Psoas muscle (tissue), 8 donors: ENCODE measurements at places on chromosomes 13 and 19. TPM values are rescaled to one million over a fixed set of nuclear protein-coding genes. Genes with fewer than 3 reads are reported as not detected.

- H3K36me3 ChIP-seq, result peaks cover 98% of the 10 kb centered on the region
- H3K27me3 ChIP-seq, result no peaks in the 10 kb centered on the region
- H3K4me1 ChIP-seq, result no peaks in the 10 kb centered on the region
- H3K4me3 ChIP-seq, result no peak overlapping the region
Measured at GRCh38 chr13:77184455-77184854, 142.4 kb downstream of the MYCBP2 start.

GRCh38 chr19:49333811-49334288 is 1.4 kb upstream of the CD37 start:
- H3K27ac ChIP-seq, result no peak overlapping the region
- no peak for DNase-seq
- H3K27me3 ChIP-seq, result no peaks in the 10 kb centered on the region
- no peaks in the 10 kb centered on the region for H3K36me3 ChIP-seq

- H3K36me3 ChIP-seq, result no peaks in the 10 kb centered on the region
- peaks cover 73% of the 10 kb centered on the region for H3K4me1 ChIP-seq
- peak; percentile 83 for DNase-seq
- no peaks in the 10 kb centered on the region for H3K27me3 ChIP-seq
- H3K27ac ChIP-seq, result peak overlapping the region; percentile 90
Measured at GRCh38 chr19:2167896-2168618, 4.3 kb downstream of the DOT1L start.

The FTL gene
- total RNA-seq, result 802 TPM

DNA sequence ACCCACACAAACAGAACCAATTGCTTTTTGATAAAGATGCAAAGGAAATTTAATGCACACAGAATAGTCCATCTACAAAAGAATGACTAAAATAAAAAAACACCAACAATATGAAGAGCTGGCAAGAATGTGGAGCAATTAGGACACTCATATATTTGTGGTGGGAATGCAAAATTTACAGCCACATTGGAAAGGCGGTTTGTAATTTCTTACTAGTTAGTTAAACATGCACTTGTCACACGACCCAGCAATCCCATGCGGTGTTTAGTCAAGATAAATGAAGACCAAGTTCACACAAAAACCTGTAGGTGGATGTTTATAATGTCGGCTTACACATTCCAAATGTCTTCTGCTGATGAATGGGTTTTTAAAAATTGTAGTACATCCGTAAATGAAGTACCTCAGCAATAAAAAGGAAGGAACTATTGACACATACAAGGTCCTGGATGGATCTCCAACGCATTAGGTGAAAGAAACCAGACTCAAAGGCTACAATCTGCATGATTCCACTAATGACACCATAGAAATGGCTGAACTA is 5.2 kb downstream of the GRTP1 start:
- H3K27me3 ChIP-seq, result no peaks in the 10 kb centered on the region
- DNase-seq, result no peak
- no peak overlapping the region for H3K4me3 ChIP-seq
- peaks cover 12% of the 10 kb centered on the region for H3K36me3 ChIP-seq

- no peaks in the 10 kb centered on the region for H3K36me3 ChIP-seq
- H3K4me3 ChIP-seq, result peak overlapping the region; percentile 47
- H3K27me3 ChIP-seq, result no peaks in the 10 kb centered on the region
- H3K4me1 ChIP-seq, result peaks cover 6% of the 10 kb centered on the region
- DNase-seq, result peak; percentile 87
Measured at GRCh38 chr19:12847159-12848139, 9.1 kb downstream of the MAST1 start.

DNA sequence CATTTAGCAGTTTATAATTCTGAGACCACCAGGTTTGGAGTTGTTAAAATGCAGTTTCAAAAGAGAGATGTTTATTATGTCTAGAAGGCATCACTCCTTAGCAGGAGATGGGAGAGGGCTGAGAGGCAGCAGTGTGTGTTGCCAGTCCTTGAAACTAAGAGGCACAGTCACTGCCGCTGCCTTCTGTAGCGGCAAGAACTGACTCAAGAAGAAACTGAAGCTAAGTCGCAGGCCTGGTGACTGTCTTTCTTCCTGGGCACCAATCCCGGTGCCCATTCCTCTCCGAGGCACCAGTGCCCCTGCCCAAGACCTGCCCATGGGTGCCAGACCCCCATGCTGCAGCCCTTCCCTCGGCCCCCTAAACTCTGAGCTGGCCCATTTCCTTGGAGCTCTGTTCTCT is 20.1 kb downstream of the N4BP2L1 start:
- H3K4me3 ChIP-seq, result no peak overlapping the region
- no peak for DNase-seq
- no peaks in the 10 kb centered on the region for H3K27me3 ChIP-seq
- H3K4me1 ChIP-seq, result no peaks in the 10 kb centered on the region
- no peak overlapping the region for H3K27ac ChIP-seq
- peaks cover 23% of the 10 kb centered on the region for H3K36me3 ChIP-seq

DNA sequence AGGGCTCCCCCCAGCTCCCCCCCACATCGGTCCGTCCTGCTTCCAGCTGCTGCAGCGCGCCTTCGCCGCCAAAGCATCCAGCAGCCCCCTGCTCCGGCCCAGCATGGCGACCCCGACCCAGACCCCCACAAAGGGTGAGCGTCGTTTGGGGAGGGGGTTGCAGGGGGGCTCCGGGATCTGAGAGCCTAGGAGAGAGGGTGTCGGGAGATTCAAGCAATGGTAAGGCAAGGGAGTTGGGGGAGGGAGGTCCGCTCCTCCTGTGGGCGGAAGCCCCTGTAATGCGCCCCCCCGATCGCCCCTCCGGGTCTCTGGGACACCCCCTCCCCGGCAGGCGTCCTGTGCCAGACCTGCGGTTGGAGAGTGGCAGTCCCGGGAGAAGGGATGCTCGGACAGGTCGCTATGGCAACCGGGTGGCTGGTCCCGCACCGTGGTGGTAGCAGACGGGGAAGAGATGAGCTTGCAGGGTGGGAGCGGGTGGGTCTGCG is at the start of gene FXYD7:
Gene FXYD7, plus strand, starts transcription at position 25 of the 485 bp plus-strand sequence. Its CDS starts 79 bp downstream, at position 104.
- no peak within 1 kb of the TSS for H3K4me3 ChIP-seq
- no peak within 1 kb of the TSS for H3K27ac ChIP-seq
- H3K27me3 ChIP-seq, result no peaks in the 10 kb centered on the region

- H3K4me1 ChIP-seq, result no peaks in the 10 kb centered on the region
- no peaks in the 10 kb centered on the region for H3K27me3 ChIP-seq
- no peaks in the 10 kb centered on the region for H3K36me3 ChIP-seq
- H3K4me3 ChIP-seq, result no peak overlapping the region
- no peak for DNase-seq
Measured at GRCh38 chr13:91074091-91074490, 273.4 kb upstream of the MIR17HG start.

The C19orf85 gene
- not detected for total RNA-seq

The NTF4 gene
- 4.8 TPM for total RNA-seq

DNA sequence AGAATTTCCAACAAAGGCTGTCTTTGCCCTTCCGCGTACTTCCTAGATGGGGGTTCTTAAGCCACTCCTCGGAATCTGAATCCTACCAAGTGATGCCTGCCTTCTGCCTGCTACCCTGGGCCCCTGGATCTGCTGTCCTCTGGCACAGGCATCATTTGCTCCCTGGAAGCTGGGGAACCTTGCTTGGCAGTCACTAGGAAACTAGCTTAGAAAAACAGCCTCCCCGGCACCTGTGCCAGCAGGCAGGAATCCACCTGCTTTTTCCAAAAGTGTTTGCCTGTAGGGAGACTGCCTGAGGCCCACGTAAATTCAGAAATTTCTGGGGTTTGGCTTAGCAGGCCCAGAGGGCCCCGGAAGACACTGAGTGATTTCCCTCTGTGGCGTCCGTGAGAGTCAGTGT is 442.4 kb downstream of the TSHZ3 start:
- H3K4me1 ChIP-seq, result no peaks in the 10 kb centered on the region
- no peak overlapping the region for H3K4me3 ChIP-seq
- no peaks in the 10 kb centered on the region for H3K27me3 ChIP-seq
- no peak overlapping the region for H3K27ac ChIP-seq
- DNase-seq, result no peak

- no peaks in the 10 kb centered on the region for H3K4me1 ChIP-seq
- no peaks in the 10 kb centered on the region for H3K36me3 ChIP-seq
- H3K27me3 ChIP-seq, result no peaks in the 10 kb centered on the region
- no peak overlapping the region for H3K4me3 ChIP-seq
Measured at GRCh38 chr19:31092274-31092673, 257.0 kb downstream of the TSHZ3 start.

The PALM3 gene
- not detected for total RNA-seq

DNA sequence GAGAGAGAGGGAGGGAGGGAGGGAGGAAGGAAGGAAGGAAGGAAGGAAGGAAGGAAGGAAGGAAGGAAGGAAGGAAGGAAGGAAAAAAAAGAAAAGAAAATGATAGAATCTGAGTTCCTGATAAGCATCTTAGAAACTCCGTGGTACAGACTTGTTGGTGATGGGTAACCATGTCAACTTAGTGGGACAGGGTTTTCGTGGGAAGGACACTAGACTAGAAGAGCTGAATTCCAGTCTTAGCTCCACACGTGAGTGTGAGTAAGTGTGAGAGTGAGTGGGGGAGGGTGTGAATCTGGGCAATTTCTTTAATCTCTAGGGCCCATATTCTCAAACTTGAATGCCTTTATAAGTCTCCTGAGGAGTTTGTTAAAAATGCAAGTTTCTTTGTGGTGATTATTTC is 35.0 kb downstream of the PABPC3 start:
- H3K36me3 ChIP-seq, result no peaks in the 10 kb centered on the region
- H3K4me1 ChIP-seq, result no peaks in the 10 kb centered on the region
- no peak overlapping the region for H3K27ac ChIP-seq
- no peak for DNase-seq
- no peaks in the 10 kb centered on the region for H3K27me3 ChIP-seq

DNA sequence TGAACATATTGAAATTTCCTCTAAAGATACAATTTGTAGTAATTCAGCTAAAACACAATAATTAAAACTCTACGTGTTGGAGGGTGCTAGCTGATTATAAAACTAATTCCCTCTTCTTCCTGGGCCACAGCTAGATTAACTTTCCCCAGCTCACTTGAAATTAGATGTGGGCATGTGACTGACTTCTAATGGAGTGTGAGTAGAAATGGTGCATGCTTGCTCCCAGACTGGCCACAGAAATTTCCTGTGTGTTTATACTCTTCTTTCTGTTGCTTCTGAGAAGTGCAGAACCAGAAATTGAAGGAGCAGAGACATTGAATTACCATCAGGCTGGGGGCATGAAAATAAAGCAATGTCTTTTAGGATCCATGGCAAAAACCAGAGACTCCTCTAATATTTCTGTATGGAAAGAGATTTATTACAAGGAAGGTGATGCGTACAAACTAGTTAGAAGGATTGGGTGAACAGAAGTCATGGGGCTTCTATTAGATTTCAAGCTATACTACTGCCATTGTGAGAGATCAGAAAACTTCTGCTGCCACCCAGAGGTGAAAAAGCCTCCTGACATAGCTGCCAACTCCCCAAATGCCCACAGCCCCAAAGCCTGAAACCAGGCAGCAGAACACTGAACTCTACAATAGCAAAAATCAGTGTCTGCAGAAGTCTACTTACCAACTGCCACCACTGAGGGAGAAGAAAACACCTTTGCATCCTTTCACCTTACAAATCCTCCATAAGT is 379.2 kb upstream of the MIR17HG start:
- no peaks in the 10 kb centered on the region for H3K4me1 ChIP-seq
- H3K36me3 ChIP-seq, result no peaks in the 10 kb centered on the region
- no peak overlapping the region for H3K4me3 ChIP-seq
- DNase-seq, result no peak
- no peak overlapping the region for H3K27ac ChIP-seq

GRCh38 chr19:35872180-35872579 is 3.8 kb downstream of the APLP1 start:
- no peak for DNase-seq
- H3K36me3 ChIP-seq, result no peaks in the 10 kb centered on the region
- H3K27ac ChIP-seq, result no peak overlapping the region

The CEACAM8 gene
- total RNA-seq, result not detected

DNA sequence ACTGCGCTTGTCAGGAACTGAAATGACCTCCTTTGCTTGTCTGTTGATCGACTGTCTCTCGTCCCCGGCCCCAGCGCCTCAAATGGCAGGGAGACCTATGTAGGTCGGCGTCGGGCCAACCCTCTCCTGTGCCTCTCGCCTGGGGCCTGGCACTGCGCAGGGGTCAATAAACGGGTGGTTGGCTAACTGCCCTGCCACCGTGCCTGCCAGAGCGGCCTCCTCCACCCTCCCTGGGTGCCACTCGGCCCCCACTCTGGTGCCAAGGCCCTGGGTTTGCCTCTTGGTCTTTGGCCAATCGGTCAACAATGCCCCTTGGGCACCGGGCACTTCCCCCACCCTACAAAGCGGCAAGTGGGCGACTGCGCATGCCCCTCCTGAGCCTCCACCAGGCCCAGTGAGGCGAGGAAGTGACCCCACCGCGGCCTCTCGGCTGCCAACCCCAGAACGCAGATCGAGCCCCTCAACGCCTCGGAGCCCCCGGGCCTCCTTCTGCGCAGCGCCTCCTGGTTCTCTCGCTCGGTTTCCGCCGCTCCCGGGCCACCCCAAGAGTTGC is 1.1 kb downstream of the KEAP1 start:
- H3K27ac ChIP-seq, result peak overlapping the region; percentile 98
- H3K27me3 ChIP-seq, result no peaks in the 10 kb centered on the region
- peaks cover 3% of the 10 kb centered on the region for H3K36me3 ChIP-seq
- peaks cover 38% of the 10 kb centered on the region for H3K4me1 ChIP-seq
- peak overlapping the region; percentile 90 for H3K4me3 ChIP-seq
- peak; percentile 94 for DNase-seq

- no peaks in the 10 kb centered on the region for H3K36me3 ChIP-seq
- H3K27ac ChIP-seq, result peak overlapping the region; percentile 46
- peak; percentile 88 for DNase-seq
- peaks cover 2% of the 10 kb centered on the region for H3K27me3 ChIP-seq
- no peaks in the 10 kb centered on the region for H3K4me1 ChIP-seq
Measured at GRCh38 chr19:29098863-29099481, 114.0 kb downstream of the UQCRFS1 start.

The SIAH3 gene
- total RNA-seq, result 0.02 TPM

The C3 gene
- total RNA-seq, result 78.6 TPM

GRCh38 chr19:15701757-15702533 is 25.9 kb upstream of the OR10H2 start:
- no peaks in the 10 kb centered on the region for H3K27me3 ChIP-seq
- no peaks in the 10 kb centered on the region for H3K4me1 ChIP-seq
- no peak for DNase-seq

DNA sequence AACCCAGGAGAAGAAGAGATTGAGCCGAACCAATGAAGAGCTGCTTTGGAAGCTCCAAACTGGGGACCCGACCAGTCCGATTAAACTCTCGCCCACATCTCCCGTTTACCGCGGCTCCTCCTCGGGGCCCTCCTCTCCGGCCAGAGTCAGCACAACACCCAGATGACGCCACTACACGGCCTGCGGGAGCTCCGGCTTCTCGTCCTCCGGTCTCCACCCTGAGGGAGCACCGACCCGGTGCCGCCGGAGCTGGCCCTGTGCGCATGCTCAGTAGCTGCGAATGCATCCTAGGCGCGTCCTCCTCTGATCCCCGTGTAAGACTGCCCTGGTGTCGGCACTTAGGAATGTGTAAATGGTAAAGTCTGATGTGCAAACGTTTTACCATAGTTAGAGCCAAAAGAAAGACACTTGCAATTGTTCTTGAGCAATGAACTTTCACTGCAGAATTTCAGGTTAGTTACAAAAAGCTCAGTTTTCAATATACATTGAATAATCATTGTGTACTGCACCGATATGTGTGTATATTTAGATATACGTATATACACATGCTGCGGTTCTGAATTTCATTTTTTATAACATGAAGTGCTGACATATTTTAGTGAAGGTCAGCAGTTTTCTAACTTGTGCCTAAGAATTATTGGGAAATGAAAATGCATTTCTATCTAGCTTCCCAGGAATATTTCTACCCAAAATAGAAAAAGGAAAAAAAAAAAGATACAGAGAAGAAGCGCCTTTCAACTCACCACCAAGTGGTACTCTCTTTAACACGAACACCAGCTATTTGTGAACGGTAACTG is 92.2 kb downstream of the SLC7A1 start:
- DNase-seq, result peak; percentile 65
- peak overlapping the region; percentile 36 for H3K4me3 ChIP-seq

GRCh38 chr19:41377977-41378709 is 1.8 kb downstream of the TMEM91 start:
- no peak overlapping the region for H3K4me3 ChIP-seq
- no peaks in the 10 kb centered on the region for H3K27me3 ChIP-seq

The ZNF558 gene
- total RNA-seq, result 12.9 TPM

The RDH8 gene
- total RNA-seq, result not detected
